ENCODE measurements at places on chromosomes 4 and X.

GRCh38 chrX:101655534-101655933 lies 4.1 kb downstream of the ARMCX2 start:
- no peak for DNase-seq

GRCh38 chrX:38220024-38220414 lies 652 bp downstream of the SRPX start:
- no peak for DNase-seq

GRCh38 chrX:101057093-101057714 lies 5.3 kb upstream of the TRMT2B start:
- DNase-seq = no peak

DNA sequence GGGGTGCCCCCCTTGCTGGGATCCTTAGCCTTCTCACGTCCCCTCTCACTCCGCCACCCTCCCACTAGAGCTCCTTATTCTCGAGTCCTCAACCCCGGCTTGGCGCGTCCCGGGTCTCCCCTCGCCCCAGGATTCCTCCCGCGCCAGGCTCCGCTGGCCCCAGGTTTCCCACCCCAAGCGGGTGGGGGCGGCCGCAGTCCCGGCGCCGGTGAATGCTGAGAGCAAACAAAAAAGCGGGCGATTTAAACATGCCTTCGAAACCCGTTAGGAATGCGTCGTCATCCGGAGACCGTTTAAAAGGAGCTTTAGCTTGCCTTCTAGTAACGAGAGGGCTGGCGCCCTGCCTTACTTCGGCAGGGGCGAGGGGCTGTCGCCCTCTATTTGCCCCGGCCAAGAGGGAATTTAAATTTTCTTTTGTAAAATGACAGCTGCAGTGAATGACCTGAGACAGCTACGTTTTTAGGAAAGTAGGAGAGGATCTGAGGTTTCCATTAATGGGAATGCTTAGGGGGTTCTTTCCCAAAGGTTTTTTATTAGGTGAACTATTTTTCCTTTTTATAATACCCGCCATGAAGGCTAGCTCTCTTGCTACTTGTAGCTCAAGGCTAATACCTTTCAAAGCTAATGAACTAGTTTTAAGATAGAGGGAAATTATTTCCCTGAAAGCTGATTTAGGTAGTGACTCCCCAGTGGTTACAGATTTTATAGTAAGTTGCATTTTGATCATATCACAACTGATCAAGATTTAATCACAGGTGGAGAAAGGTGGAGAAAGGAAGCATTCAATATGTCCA lies 3.1 kb downstream of the JADE1 start:
- DNase-seq = no peak

GRCh38 chrX:134738986-134739740 lies 80.9 kb upstream of the PLAC1 start:
- DNase-seq = no peak

- DNase-seq = no peak
Observed at GRCh38 chrX:153863251-153863991, 22.6 kb downstream of the L1CAM start.

- DNase-seq = no peak
Observed at GRCh38 chr4:2400841-2401609, 17.4 kb downstream of the ZFYVE28 start.

DNA sequence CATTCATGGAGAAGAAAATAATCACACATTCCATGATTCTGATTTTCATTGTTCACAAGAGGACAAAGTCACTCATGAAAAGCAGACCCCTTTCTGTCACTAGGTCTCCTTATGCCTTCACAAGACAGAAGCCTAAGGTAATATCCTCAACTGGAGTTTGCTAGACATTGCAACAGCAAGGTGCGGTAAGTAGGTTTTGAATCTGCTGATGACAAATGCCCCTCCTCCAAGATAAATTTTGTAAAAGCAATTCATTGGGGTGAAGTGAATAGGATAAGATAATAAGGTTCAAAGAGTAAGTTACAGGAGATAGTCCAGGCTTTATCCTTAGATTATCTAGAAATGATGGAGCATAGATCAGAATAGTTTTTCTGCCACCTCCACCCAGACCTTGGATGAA lies 16.1 kb upstream of the CYP2U1 start:
- DNase-seq = no peak

GRCh38 chrX:12007881-12008280 lies 130.4 kb upstream of the FRMPD4 start:
- DNase-seq = no peak

GRCh38 chr4:163331629-163332376 lies 593 bp downstream of the NPY1R start:
- DNase-seq = no peak

DNA sequence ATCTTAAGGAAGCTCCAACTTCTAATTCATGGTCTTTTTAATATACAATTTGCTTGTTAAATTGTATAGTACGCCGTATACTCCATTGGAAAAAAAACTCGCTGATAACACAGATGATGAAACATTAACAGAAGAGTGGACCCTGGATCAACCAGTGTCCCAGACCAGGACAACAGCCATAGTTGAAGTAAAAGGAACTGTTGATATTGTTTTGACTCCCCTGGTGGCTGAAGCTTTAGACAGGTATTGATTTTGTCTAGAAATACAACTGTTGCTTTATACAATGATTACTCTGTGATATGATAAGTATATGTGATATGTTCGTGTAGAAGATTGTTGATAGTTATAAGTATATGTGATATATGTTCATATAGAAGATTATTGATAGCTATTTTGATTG lies 91.7 kb downstream of the BLTP1 start:
- no peak for DNase-seq

GRCh38 chr4:151484396-151485102 lies 75.6 kb downstream of the FHIP1A start:
- no peak for DNase-seq

DNA sequence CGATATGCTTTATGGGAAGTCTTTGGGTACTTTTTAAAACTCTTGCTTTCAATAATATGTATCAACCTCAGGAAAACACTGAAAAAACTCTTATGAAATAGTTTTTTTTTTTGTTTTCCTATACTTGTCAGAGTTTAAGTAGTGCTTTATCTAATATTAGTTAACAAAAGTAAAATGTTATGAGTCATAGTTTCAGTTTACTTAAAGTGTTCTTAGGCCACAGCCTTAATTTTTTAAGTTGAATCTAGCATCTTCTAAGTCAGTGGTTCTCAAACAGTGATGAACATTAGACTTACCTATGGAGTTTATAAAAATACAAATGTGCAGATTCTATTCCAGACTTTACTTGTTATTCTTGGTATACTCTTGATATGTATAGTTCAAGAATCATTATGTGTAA lies 26.3 kb upstream of the ADGRL3 start:
- no peak for DNase-seq

DNA sequence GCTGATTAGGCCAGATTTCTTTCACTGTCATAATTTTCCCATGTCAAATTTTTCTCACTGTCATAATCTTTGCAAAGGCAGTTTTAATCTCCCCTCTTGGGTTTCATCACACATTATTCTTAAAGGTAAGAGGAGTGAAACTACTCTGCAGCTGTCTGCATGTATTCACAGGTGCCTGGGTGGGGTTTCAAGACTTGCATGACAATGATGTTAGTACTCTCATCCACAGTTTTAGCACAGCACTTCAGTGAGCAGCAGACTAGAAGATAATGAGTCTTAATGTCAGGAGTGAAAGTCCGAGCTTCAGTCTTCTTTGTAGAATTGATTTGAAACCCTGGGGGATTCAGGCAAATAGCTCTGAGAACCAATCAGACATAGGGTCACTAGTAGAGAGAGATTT lies 182.5 kb upstream of the GALNT7 start:
- DNase-seq = no peak

DNA sequence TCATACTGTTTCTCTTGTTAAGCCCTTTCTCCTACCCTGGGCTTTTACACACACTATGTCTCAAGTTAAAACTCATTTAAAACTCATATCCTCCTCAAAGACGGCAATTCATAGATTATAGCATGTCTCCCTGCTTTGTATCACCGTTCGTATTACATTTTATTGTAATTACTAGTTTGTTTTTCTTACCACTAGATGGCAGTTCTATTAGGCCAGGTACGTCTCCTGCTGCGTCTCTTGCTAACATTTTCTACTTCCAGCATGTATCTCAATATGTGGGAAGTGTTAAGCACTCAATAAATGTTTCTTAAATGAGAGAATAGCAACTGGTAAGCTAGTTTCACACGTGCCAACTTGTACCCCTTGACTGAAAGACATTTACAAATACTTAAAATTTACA lies 450.3 kb upstream of the PCDH7 start:
- no peak for DNase-seq
